Left lung (tissue), 14 donors: ENCODE measurements at places on chromosomes 2 and 18.

DNA sequence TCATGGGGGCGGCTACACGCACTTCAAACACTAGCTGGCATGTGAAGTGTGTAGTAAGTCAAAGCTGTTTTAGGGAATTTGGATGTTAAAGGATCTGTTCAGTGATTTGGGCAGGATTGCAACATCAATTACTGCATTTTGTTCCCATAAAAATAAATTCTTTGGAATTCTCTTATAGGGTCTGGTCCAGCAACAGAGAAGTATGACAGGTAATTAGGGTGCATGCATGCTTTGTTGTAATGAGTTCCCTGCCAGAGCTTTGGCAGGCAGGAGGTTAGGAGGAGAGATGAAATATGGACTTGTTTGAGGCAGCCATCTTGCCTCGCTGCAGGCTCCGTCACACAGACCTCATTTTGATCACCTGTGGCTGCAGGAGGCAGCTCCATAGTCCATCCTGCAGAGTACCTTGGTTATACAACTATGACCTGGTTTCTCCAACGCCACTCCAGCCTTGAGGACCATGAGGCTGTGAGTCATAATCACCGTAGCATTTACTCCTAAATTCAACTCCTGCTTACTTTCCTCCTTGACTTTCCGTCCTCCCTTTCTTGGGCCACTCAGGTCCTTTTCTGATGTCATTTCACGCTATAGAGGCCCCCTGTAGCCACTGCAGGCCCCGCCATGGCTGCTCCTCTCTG lies 26.5 kb upstream of the EML4 start:
- DNase-seq: peak; percentile 55
- H3K27me3 ChIP-seq: no peaks in the 10 kb centered on the region
- no peaks in the 10 kb centered on the region for H3K36me3 ChIP-seq
- peak overlapping the region; percentile 91 for H3K27ac ChIP-seq
- no peak overlapping the region for H3K4me3 ChIP-seq

GRCh38 chr18:66495844-66496243 lies 108.0 kb downstream of the CDH19 start:
- no peak overlapping the region for H3K27ac ChIP-seq
- no peaks in the 10 kb centered on the region for H3K4me1 ChIP-seq
- H3K36me3 ChIP-seq: no peaks in the 10 kb centered on the region
- peak; percentile 44 for DNase-seq

- H3K4me1 ChIP-seq: no peaks in the 10 kb centered on the region
- no peaks in the 10 kb centered on the region for H3K27me3 ChIP-seq
- H3K36me3 ChIP-seq: no peaks in the 10 kb centered on the region
- DNase-seq: no peak
- H3K27ac ChIP-seq: no peak overlapping the region
These were observed 143.8 kb downstream of the SH3BP4 start for GRCh38 chr2:235095569-235095968.

DNA sequence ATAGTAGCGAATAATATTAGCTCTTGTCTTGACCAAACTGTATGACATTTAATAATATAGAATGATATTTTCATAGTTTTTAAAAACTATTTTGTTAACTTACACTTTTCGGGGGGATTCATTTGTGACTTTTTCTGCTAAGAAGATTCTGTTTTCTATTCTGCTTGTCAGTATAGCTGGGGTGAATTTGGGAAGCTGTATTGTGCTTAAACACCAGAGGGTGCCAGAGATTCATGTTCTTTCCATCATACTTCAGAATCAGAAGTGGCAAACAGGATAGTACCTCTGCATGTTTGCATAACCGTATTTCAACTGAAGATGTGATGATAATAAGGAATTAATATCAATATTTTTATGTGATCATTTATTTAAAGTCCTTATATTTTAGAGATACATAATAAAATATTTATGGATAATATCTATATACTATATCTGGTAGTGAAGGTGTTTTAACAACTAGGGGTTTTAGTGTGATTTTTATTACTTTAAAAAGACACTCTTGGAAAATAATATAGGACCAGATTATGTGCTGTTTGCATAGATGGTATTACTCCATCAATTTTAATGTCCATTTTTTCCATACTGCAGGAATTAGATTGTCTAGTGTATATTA lies 81.0 kb downstream of the TAF4B start:
- no peaks in the 10 kb centered on the region for H3K36me3 ChIP-seq
- no peaks in the 10 kb centered on the region for H3K27me3 ChIP-seq
- no peak overlapping the region for H3K4me3 ChIP-seq
- H3K4me1 ChIP-seq: no peaks in the 10 kb centered on the region

DNA sequence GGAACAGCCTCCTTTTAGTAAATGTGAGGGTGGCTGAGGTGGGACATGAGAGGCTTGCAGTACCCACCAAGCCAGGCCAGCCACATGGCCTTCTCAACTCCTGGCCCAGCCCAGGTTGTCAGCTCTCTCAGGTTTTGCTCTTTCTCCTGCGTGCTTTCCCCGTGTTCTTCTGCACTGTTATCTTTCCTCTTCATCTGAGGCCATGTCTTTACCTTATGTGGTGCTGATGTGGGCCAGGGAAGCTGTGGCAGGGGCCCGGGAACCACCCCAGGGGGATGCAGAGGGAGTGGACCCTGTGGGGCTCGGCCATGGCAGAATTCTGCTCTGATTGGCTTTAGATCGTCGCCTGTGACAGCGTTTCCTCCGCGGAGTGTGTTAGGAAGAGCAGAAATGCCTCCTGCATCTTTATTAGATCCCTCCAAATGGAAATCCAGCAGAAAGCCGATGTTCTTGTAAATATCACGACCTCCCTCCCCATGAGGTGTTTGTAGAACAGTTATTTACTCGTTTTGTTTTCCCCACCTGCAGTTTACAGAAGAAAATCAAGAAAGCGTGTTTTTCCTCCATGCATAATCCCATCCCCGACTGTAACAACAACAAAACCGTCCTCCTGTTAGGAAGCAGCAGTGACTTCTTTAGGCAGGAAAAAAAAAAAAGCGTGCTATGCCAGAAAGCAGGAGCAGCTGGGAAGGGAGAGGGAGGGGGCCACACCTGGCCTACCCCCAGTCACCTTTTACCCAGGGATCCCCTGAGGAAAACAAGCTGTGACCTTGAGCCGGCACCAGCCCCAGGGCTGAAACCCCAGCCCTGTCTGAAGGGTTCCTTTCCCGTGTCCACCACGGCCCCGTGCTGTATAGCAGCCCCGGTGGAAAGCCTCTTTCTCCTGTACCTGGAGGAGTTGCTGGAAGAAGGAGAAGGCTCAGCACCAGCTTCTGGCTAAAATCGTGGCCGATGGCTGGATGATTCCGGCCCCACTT lies 54.8 kb downstream of the HPCAL1 start:
- DNase-seq: no peak
- no peak overlapping the region for H3K27ac ChIP-seq
- no peaks in the 10 kb centered on the region for H3K27me3 ChIP-seq
- H3K4me3 ChIP-seq: no peak overlapping the region

DNA sequence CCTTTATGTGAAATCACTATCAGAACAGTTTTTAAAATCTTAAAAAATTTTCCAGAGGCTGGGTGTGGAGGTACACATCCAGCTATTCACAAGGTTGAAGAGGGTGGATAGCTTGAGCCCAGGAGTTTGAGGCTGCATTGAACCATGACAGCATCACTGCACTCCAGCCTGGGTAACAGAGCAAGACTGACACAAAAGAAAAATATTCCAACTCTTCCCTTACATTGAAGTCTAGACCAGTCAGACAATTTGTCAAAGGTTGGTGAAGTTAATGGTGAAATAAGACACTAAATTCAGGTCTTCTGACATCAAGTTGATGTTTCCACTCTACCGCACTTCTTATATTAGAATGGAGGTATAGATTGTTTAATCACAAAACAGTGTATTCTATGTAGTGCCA lies 52.8 kb downstream of the HYCC2 start:
- H3K4me1 ChIP-seq: no peaks in the 10 kb centered on the region
- H3K27ac ChIP-seq: no peak overlapping the region
- no peaks in the 10 kb centered on the region for H3K27me3 ChIP-seq
- DNase-seq: no peak

GRCh38 chr2:50612306-50612705 lies 419.6 kb downstream of the NRXN1 start:
- no peaks in the 10 kb centered on the region for H3K36me3 ChIP-seq
- no peak for DNase-seq
- H3K27me3 ChIP-seq: no peaks in the 10 kb centered on the region
- no peak overlapping the region for H3K27ac ChIP-seq
- H3K4me3 ChIP-seq: no peak overlapping the region

GRCh38 chr2:48530033-48530811 lies at the start of gene STON1:
Gene STON1, plus strand, starts transcription at chr2:48530154. Its CDS starts 50,480 bp downstream, at chr2:48580634.
- peak within 1 kb of the TSS; percentile 87 for H3K4me3 ChIP-seq
- DNase-seq: peak; percentile 83
- H3K4me1 ChIP-seq: no peaks in the 10 kb centered on the region
- peaks cover 13% of the 10 kb centered on the region for H3K27me3 ChIP-seq

DNA sequence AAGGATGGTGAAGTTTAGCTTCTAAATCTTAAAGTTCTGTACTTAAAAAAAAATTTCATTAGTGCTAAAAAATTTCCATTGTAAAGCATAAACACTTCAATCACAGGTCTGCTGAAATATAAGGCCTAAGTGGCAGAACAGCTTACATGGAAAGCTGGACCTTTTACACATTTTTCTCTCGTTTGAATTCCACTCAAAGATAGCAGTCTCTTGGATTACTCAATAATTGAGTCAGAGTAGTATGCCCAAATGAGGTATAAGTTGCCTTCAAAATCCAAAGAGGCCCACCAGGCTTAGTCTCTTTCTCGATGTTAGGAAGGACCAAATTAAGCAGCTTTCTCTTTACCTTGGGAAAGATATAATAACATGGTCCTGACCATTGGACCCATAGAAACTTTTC lies 220.4 kb upstream of the CWC22 start:
- H3K4me1 ChIP-seq: no peaks in the 10 kb centered on the region
- no peak overlapping the region for H3K4me3 ChIP-seq
- H3K27me3 ChIP-seq: no peaks in the 10 kb centered on the region
- H3K36me3 ChIP-seq: no peaks in the 10 kb centered on the region
- no peak for DNase-seq
- no peak overlapping the region for H3K27ac ChIP-seq

- no peak for DNase-seq
- H3K36me3 ChIP-seq: no peaks in the 10 kb centered on the region
- H3K4me1 ChIP-seq: no peaks in the 10 kb centered on the region
- no peaks in the 10 kb centered on the region for H3K27me3 ChIP-seq
- no peak overlapping the region for H3K4me3 ChIP-seq
These were observed 43.2 kb upstream of the MAPRE3 start for GRCh38 chr2:26927221-26927620.

DNA sequence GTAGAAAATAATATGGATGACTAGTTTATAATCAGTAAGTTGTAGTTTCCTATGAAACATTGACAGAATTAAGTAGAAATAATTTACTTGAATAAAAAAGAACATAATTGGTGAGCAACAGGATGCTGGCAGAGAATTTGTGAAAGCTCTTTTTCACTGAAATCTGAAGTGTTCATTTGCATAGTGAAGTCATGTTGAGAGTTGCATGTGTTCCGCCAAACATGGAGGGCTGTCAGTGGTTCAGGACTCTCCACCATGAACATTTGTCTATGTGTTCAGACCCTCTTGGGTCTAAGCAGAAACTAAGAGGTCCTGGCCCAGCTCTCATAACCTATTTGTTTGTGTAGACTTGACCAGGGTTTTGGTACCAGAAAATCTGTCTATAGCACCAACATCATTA lies 182.5 kb upstream of the LINC00305 start:
- H3K27me3 ChIP-seq: no peaks in the 10 kb centered on the region
- no peaks in the 10 kb centered on the region for H3K36me3 ChIP-seq
- no peak for DNase-seq

GRCh38 chr2:88599527-88599926 lies 27.7 kb downstream of the EIF2AK3 start:
- no peaks in the 10 kb centered on the region for H3K27me3 ChIP-seq
- no peak for DNase-seq
- no peak overlapping the region for H3K4me3 ChIP-seq
- H3K27ac ChIP-seq: peak overlapping the region; percentile 39
- H3K36me3 ChIP-seq: no peaks in the 10 kb centered on the region
